Activated T-helper 2 cell treated with anti-CD3 and anti-CD28 coated beads, Interferon-gamma antibody, Interleukin-2, Interleukin-4, amounts not matched to agents 10 μg/mL and 5 μg/mL and 100 μg/mL, durations not matched to agents 14 hours and 24 hours and 36 hours (primary cell): ENCODE measurements at places on chromosomes 1 and 21. TPM values are rescaled to one million over a fixed set of nuclear protein-coding genes. Genes with fewer than 3 reads are reported as not detected.

- no peak for DNase-seq
Observed at GRCh38 chr1:166129006-166129405, 37.8 kb downstream of the FAM78B start.

RABGAP1L gene
- 28.8 and 31.5 TPM in 2 replicates for total RNA-seq

GRCh38 chr1:172809750-172810149 lies 150.8 kb downstream of the FASLG start:
- DNase-seq, result no peak

GRCh38 chr1:40856656-40857302 lies 5.4 kb downstream of the CITED4 start:
- DNase-seq, result no peak

GRCh38 chr1:15948091-15948591 lies 27.8 kb downstream of the ZBTB17 start:
- DNase-seq, result no peak

GRCh38 chr1:165696625-165697100 lies 1.7 kb downstream of the ALDH9A1 start:
- DNase-seq, result no peak

DNA sequence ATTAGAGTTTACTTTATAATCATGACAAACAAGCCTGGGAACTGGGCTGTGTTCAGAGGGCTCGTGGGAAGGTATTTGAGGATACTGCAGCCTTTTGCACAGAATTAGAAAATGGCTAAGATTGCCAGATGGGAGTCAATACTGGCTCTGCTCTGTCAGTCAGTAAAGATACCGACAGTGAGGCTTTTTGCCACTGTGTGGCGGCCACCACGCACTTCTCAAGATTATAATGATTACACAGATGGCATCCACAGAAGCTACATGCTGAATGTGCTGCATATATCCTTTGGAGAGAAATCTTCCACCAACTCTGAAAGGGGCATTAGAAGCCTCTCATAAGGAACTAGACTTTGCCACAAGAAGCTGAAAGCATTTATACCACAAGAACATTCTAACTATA lies 213.4 kb upstream of the PTBP2 start:
- DNase-seq, result no peak

DNA sequence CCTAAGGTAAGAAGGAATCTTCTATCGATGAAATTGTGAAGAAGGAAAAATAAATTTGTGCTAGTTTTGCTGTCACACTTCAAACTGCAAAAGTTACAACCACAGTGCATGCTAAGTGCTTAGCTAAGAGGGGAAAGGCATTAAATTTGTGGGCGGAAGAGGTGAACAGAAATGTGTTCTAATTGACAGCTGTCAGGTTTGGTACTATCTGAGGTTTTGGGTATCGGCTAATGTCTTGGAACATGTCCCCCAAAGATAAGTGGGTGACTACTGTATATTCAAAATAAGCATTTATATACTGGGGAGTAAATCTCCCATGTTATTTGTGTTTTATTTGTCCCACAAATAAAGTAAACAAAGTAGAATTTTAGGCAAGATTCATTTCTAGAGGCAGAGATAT lies 8.0 kb downstream of the CR1 start:
- no peak for DNase-seq

- DNase-seq, result no peak
Observed at GRCh38 chr21:38221594-38221993, 35.2 kb upstream of the KCNJ15 start.

EPB41 gene
- total RNA-seq, result 62.6 and 68.0 TPM in 2 replicates

RPE65 gene
- total RNA-seq, result not detected in 2 replicates

- DNase-seq, result no peak
Observed at GRCh38 chr1:226487921-226488320, 60.6 kb upstream of the STUM start.

DNA sequence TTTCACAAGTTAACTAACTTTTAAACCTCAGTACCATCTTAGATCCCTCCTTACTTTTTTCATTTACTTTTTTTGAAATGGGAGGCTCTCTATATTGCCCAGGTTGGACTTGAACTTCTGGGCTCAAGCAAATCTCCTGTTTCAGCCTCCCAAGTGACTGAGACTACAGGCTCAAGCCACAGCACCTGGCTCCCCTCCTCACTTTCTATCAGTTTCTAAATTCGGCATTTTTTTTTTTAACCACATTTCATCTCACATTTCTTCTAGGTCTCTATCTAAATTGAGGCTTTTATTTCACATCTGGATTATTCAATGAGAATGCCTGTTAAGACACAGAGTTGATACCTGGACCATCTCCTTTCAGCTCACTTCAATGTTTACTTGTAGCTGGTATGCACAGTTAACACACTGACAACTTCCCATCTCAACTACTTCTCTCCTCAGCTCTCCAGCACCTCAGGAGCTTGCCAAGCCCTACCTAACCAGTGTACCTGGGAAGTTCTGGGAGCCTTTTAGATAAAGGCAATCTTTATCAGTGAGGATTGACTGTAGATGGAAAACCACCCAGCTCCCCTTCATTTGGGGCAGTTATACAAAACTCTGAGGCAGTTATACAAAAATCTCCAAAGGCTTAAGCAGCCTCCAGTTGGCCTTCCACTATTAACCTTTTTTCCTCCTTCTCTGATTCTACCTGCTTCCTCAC lies 3.4 kb downstream of the USP33 start:
- no peak for DNase-seq

CD160 gene
- total RNA-seq, result not detected in 2 replicates

DNA sequence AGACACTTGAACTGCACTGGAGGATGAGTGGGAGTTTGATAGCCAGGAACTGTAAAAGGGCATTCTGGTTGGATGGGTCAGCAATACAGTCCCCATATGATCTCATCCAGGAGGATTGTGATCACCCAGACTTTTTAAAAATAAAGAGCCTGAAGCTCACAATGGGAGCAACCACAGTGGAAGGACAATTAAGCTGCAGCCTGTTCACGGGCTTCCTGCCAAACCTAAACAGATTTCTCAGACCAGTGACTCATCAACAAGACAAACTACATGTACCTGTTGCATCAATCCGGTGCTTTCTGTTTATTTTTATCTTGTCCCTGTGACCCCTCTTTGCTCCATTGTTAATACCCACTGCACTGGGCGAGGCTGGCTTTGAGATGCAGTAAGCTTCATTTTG lies 52.3 kb downstream of the PAPPA2 start:
- DNase-seq, result no peak

MLLT11 gene
- 3.7 and 3.8 TPM in 2 replicates for total RNA-seq

- DNase-seq, result no peak
Observed at GRCh38 chr21:32388306-32388705, 4.5 kb downstream of the URB1 start.

- DNase-seq, result no peak
Observed at GRCh38 chr1:208036918-208037766, 126.2 kb upstream of the CD34 start.

GRCh38 chr1:54864460-54865208 lies 22.4 kb downstream of the DHCR24 start:
- DNase-seq, result no peak

AMY2A gene
- total RNA-seq, result not detected in 2 replicates

GRCh38 chr1:219657186-219657585 lies 44.3 kb upstream of the ZC3H11B start:
- no peak for DNase-seq

ADCY10 gene
- 0.07 and 0.09 TPM in 2 replicates for total RNA-seq

GRCh38 chr1:184693011-184693410 lies 61.6 kb downstream of the EDEM3 start:
- DNase-seq, result no peak

GRCh38 chr1:179809506-179810366 lies 66.6 kb downstream of the FAM163A start:
- peak; percentile 35 for DNase-seq

DNA sequence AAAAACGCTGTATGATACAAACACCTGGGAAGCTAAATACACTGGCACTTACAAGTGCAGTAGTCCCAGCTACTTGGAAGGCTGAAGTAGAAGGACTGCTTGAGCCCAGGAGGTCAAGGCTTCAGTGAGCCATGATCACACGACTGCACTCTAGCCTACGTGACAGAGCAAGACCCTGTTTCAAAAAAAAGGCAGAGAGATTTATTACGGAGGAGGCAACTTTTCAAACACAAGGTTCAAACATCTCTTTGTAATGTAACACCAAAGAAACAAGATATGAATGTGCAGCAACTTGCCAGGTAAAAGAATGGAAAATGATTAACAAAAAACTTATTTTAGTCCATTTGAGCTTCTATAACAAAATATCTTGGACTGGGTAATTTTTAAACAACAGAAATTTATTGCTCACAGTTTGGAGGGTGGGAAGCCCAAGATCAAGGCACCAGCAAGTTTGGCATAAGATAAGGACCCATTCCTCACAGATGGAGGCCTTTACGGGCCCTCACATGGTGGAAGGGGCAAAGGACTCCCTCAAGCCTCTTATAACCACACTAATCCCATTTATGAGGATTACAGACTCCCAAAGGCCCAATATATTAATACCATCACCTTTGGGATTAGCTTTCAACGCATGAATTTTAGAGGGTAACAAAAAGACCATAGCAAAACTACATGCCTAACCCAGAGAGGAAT lies 73.3 kb downstream of the EVI5 start:
- no peak for DNase-seq

DNA sequence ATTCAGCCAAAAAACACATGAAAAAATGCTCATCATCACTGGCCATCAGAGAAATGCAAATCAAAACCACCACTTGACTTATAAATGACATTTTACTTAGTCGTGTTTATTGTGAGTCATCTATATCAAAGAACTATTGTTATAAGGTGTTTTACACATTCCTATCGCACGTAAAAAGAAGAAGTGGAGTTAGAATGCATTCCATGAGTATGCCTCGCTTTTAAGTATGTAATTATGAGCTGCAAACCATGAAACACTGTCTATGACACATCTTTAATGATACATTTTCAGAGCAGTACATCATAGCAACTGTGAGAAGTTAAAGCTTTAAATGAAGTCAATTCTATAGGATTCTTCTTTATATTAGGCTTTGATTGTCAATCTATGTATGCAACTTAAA lies 614.3 kb upstream of the ADAMTS5 start:
- no peak for DNase-seq

DNA sequence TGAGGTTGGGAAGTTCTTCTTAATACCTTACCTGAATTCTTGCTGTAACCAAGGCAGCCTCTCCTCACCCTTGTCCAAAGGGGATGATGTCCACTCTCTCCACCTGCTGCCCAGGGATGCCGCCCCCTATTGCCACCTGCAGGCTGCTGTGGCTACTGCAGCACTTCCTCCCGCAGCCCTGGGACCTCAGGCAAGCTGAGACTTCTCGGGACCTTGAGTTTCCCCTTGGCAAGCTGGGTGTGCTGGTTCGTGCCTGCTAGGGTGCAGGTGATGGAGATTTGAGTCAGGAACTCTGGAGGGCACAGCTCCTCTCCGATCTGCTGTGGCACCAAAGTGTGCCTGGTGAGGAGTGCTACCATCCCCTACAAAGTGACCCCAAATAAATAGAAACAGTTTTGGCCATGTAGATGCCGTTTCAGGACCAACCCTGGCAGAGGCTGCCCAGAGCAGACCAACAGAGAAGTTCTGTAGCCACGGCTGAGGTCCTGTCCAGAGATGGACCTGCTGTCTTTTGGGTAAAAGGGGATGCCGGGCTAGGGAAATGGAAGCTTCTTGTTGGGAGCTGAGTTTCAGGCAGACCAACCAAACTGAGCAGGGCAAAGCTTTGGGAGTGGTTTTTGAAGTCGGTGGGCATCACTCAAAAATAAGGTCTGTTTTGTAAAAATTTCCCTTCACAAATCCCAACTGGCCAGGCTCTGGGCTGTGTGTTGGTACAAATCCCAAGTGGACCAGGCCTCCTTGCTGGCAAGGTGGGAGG lies 31.7 kb downstream of the RUNX3 start:
- peak; percentile 28 for DNase-seq

- no peak for DNase-seq
Observed at GRCh38 chr1:4694492-4694891, 40.1 kb downstream of the AJAP1 start.

TIAM1 gene
- total RNA-seq, result 110 and 114 TPM in 2 replicates

ABCD3 gene
- total RNA-seq, result 61.4 and 63.5 TPM in 2 replicates

DNA sequence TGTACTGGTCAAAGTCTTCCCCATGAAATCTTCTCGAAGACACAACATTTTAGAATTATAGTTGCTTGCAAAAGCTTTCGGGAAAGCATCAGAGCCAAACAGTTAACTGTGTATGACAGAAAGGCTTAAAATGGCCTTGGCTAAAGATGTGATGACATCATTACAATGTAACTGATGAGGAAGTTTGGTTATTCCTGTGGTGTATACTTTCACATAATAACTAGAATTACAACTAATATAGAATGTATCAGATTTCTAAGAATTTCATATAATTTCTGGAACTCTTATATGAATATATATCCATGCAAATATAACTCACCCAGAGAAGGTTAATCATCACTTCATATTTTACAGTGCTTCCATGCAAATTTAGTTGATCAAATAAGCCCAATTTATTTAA lies 8.4 kb downstream of the TP73 start:
- no peak for DNase-seq

DNA sequence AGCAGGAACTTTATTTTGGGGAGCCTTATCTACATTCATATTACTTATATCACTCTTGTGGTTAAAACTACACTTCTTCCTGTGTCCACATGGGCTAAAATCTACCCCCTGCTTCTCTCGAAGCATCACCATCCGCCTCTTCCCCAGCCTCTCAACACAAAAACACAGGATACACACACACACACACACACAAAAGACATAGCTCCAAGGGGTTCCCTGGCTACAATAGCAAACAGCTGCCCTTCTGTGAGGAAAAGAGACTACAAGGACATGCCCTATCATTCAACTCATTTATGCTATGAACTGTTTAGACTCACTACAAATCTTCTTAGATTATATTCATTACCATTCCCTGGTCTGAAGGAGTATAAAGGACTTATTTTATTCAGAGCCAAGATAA lies 155.0 kb downstream of the PIGK start:
- DNase-seq, result no peak

CENPL gene
- total RNA-seq, result 26.1 and 26.2 TPM in 2 replicates

- DNase-seq, result no peak
Observed at GRCh38 chr1:52195161-52195560, 53.3 kb downstream of the ZFYVE9 start.

GRCh38 chr1:151011154-151011850 lies 3.1 kb downstream of the PRUNE1 start:
- no peak for DNase-seq

- DNase-seq, result no peak
Observed at GRCh38 chr1:20573987-20574386, 14.9 kb upstream of the CDA start.

DNA sequence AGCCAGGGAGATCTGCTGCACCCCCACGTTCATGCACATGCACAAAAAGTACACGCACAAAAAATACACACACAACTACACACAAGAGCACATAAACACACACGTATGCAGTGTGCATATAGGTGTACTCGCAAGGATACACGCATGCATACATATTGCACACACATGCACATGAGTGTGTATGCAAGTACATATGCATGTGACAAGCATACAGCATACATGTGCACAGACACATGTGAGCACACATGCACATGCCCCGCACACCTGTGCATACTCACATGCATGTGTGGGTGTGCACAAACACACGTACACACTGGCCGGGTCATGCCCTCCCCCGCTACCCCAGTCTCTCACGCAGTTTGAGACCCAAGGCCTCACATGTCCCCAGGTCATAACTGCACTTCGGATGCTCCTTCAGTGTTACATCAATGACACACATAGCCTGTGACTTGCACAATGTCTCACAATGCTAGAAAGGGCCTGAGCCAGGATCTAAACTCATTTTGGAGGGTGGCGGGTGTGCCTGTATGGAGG lies 52.6 kb downstream of the FOXO6 start:
- DNase-seq, result no peak

ZYG11B gene
- 12.7 and 13.2 TPM in 2 replicates for total RNA-seq

SPATA6 gene
- total RNA-seq, result 1.2 and 1.4 TPM in 2 replicates
